ENCODE measurements at places on chromosomes 5 and 9. TPM values are rescaled to one million over a fixed set of nuclear protein-coding genes. Genes with fewer than 3 reads are reported as not detected.
A peak's percentile ranks its signal among the peaks of the same experiment; 100 is the strongest.

The DBH gene
- total RNA-seq, result not detected

The S100Z gene
- not detected for total RNA-seq

The MLLT3 gene
- 14.6 TPM for total RNA-seq

The DND1 gene
- total RNA-seq, result 5.6 TPM

The KCNMB1 gene
- not detected for total RNA-seq

The CTXN3 gene
- total RNA-seq, result not detected

The C9 gene
- total RNA-seq, result 0.11 TPM

The SLC45A2 gene
- not detected for total RNA-seq

- DNase-seq, result no peak
Measured at GRCh38 chr5:68251804-68252522, 36.4 kb downstream of the PIK3R1 start.

DNA sequence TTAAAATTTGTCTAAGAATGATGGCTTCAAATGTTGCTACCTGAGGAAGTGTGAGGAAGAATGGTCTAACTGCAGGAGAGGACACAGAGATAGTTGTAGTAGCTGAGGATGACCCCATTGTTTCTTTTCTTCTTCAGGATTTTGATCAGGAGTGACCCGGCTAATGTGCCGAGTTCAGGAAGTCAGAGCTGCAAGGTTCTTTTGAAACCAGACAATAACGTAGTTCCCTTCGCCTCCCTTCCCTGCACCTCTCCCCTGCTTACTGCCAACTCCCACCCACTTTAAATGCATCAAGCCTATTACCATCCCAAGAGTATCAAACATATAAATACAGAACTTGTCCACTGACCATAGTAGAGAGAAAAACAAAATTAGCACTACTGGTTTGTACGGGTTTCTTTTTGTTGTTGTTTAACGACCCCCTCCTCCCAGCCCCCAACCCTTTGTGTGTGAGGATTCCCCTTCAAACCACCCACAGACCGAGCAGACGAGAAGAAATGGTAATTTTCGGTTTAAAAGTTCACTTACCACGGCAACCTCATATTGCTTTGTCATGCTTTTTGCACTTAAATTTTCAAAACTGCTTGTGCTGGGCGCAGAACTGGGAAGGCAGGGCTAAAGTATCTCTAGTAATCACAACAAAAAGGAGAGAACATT, 23.5 kb upstream of the ELAVL2 start:
- no peak for DNase-seq

- no peak for DNase-seq
Measured at GRCh38 chr5:78830528-78831046, 154.5 kb downstream of the ARSB start.

- no peak for DNase-seq
Measured at GRCh38 chr5:146048994-146049703, 56.2 kb downstream of the PLAC8L1 start.

DNA sequence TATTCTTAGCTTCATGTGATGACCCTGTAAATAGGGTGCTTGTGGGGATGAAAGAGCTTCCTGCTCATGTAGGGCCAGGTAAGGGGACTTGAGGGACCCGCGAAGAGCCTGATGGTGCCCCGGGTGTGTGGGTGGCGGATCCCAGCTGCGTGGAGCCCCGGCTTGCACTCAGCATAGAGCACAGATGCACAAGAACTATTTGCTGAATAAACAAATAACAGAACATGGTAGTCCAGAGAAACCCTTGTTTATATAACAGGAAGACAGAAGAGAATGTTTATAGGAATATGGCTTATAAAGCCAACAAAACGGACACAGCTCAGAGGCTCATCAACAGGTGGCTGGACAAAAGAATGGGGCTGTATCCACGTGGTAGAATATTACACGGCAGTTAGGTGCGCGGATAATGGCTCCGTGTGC, 106.9 kb upstream of the COL5A1 start:
- DNase-seq, result no peak

DNA sequence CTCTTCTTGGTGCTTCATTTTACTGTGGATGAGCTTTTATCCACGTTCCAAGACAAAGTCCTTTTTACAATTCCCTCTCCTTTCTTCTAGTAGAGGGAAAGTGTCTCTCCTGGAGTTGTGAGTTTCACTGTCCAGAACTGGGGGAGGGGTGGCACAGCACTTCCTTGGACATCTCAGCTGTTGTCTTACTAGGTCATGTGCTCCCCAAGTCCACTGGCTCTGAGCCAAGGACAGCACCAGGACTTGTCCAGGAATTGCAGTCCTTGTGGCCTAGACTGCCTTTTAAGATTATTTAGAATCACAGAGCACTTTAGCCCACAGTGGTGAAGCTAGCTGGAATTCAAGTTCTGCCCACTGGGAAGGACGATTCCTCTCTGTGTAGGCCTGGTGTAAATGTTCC, 700.2 kb upstream of the PTPRD start:
- DNase-seq, result no peak

- DNase-seq, result no peak
Measured at GRCh38 chr9:33198165-33198564, 31.0 kb upstream of the B4GALT1 start.

GRCh38 chr9:134283111-134283515, 43.1 kb upstream of the RXRA start:
- no peak for DNase-seq

DNA sequence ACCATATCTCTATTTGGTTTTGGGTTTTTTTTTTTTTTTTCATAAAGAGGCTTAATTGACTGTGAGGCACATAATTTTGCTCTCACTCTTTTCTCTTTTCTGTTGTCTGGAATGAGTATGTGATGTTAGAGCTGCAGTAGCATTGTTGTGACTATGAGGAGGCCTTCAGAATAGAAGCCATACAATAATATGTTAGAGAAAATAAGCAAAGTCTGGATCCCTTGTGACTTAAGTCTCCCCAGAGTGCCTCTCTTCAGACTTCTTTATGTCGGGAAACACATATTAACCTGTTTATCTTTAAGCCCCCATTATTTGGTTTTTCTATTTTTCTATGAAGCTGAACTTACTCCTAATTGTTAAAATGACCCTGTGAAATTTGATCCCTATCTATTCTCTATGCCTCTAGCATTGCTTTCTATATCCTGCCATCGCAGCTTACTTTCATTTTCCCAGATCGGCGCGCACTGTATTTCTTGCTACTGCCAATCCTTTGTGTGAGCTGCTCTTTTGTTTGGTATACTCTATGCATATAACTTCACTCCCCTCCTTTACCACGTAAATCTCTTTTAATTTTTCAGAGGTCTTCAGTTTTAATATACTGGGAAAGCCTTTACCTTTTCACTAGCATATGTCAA, 372.5 kb upstream of the KCNN2 start:
- no peak for DNase-seq

DNA sequence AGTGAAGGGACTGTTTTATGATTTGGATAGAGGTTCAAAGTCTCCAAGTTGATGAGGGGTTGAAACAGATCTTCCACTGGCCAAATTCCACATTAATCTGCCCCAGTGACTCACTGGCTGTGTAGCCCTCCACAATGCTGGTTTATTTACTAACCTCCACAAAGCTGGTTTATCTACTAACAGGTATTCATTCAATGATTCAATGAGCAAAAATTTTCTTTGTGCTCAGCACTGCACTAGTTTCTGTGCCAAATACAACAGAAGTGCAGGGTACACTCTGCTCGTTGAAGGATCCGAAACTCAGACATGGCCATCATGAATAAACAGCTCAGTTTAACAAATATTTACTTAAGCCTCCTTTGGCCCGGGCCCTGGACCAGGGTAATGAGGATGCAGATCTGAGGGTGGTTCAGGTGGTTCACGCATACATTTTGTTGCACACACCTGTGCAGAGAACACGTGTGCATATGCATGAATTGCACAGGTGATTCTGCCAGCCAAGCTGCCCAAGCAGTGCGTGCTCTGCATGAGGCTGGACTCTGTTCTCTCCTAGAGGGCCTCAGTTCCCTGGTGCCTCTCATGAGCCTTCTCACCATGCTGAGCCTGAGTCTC, 71.0 kb downstream of the SH3PXD2B start:
- no peak for DNase-seq

DNA sequence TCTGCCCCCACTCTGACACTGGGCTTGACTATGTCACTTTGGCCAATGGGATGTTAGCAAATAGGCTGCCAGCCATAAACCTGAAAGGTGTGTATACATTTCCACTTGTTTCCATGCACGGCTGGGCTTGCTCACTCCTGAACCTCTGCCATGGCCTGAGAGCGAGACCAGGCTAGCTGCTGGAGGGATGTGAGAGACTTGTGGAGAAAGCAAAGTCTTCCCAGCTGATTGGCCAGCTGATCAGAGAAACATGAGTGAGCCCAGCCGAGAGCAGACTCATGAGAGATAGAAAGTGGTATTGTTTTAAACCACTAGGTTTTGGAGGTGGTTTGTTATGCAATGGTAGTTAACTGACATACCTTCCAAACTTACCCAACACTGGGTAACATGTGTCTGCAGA, 13.9 kb downstream of the FAM193B start:
- DNase-seq, result no peak

GRCh38 chr5:97627272-97627671, 444.2 kb upstream of the RIOK2 start:
- DNase-seq, result no peak

GRCh38 chr5:14908172-14908571, 36.6 kb upstream of the ANKH start:
- no peak for DNase-seq

DNA sequence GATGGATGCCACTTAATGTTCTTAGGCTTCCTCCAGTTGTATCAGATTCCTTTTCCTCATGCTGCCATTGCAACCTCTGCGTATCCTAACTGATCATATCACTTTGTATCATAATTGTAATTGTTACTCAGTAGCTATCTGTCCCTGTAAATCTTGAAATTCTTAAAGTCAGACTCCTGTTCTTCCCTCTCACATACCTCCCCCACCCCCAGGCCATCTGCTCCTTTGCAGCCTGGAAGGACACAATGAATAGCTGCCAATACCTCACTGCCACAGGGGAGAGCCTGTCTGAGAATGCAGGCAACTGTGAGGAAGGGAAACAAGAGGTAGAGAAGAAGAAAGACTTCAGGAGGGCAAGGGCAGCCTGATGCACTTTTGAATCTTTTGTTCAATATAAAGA, 228.5 kb downstream of the ENC1 start:
- DNase-seq, result no peak

DNA sequence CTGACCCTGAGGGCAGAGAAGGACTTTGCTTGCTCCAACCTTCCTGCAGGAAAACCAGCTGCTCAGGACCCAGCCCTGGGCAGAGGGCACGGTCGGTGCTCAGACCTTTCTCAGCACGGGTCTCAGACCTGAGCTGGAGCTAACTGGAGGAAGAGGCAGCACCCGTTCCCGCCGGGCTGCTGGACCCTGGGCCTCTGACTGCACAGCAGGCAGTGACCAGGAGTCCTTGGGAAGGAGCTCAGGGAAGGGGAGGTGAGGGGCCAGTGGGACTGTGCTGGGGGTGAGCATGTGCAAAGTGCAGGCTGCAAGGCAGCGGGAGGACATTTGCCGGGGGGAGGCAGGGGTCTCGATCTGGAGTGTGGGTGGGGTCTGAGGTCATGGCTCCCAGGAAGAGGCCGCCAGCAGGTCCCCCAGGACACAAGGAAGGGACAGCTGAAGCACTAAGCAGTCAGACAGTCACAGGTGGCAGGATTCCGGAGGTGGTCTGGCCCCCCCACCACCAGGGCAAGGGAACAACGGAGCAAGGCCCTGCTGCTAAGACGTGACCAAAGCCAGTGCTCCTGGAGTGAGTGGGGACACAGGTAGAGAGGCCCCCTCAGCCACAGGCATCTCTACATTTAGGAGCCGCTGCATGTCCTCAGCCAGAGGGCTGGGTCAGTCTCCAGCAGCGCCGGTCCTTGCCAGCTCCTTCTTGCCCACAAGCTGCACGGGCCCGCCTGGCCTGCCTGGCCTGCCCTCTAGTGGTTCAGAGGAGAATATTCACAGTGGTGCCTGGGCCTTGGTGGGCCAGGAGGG, 4.8 kb upstream of the DPM2 start:
- DNase-seq, result peak; percentile 46

GRCh38 chr5:138369261-138369660, 16.8 kb downstream of the KDM3B start:
- DNase-seq, result no peak

DNA sequence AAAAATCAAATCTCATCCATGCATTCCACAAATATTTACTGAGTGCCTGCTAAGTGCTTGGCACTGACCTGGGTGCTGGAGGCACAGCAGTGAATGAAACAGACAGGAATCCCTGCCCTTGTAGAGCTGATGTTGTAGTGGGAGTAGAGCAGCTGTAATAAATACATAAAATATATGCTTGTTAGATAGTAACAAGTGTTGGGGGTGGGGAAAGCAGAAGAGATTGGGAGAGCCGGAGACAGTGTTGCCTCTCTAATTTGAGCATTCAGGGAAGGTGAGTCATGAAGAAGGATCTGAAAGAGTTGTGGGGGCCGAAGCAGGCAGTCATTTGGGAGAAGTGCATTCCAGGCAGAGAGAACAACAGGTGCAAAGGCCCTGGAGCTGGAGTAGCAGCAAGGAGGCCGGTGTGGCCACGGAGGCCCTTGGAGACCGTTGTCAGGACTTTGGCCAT, 97.9 kb downstream of the ZNF618 start:
- DNase-seq, result no peak

DNA sequence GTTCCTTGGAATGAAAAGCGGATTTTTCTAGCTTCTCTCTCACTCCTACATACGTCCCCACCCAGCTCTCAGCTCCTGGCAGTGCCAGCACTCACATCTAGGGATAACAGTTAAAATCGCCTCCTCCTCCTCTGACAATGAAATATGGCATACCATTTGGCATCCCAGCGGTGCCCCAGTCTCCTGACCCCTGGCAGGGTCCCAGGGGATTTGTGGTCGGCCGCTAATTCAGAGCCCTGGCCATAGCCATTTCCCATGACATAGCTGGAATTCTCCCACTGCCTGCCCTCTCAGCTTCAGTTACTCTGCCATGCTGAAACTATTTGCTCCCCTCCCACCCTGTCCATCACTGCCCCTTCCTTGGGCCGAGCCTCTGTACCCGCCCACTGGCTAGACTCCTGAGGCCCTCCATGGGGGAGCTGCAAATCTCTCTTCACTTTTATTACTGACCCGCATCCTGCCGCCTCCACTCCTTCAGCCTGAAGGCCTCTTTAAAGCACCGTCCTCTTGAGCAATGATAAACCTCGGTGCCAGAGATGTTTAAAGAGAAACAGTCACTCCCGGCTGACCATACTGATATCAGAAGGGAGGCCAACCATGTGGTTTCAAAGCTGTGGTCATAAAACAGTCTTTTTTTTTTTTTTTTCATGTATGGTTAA, 139.8 kb downstream of the SLIT3 start:
- DNase-seq, result no peak

- no peak for DNase-seq
Measured at GRCh38 chr5:128596071-128596470, 58.0 kb upstream of the FBN2 start.

- DNase-seq, result peak; percentile 81
Measured at GRCh38 chr5:79857714-79858409, 133.2 kb downstream of the MTX3 start.

Measured in activated T-cell treated with anti-CD3 and anti-CD28 coated beads, Interleukin-2, amount 50 U/mL, for 4 hours (primary cell).